ENCODE measurements at places on chromosomes 11 and 22. TPM values are rescaled to one million over a fixed set of nuclear protein-coding genes. Genes with fewer than 3 reads are reported as not detected.

The MTCH2 gene
- total RNA-seq: 128 TPM

The SCGB1D4 gene
- not detected for total RNA-seq

The HTR3B gene
- total RNA-seq: not detected

The KRTAP5-1 gene
- not detected for total RNA-seq

The SLCO2B1 gene
- not detected for total RNA-seq

Data from activated CD4-positive, alpha-beta T cell treated with anti-CD3 and anti-CD28 coated beads, Interleukin-2, amount 10 ng/mL, durations not matched to agents 24 days and 14 days (primary cell).